ENCODE measurements at places on chromosomes 3 and 15.

GRCh38 chr15:50275908-50276307, 10.4 kb upstream of the HDC start:
- no peak for DNase-seq

GRCh38 chr3:129399895-129400357, 28.5 kb downstream of the EFCAB12 start:
- no peak for DNase-seq

- no peak for DNase-seq
Measured at GRCh38 chr3:86954747-86955146, 36.2 kb downstream of the VGLL3 start.

DNA sequence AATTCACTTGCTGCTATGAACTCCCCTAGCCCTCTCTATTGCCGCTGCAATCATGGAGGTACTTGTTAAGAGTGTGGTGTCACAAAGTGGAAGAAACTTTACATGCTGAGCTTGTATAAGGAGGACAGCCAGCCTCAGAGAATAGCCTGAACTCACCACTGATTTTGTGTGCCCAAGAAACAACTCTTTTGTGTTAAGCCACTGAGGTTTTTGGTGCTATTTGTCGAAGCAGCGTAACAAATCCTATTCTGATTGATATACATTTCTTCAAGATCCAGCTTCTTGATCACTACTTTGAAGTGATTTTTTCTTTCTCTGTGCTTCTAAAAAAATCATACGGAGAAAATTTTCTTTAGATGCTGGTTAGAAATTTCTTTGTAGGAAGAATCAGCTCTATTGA, 132.4 kb downstream of the MEIS2 start:
- DNase-seq: no peak

GRCh38 chr15:92638709-92639365, 16.7 kb downstream of the FAM174B start:
- DNase-seq: no peak
